Jurkat, Clone E6-1 (cell line): ENCODE measurements at places on chromosomes 2 and 18.

DNA sequence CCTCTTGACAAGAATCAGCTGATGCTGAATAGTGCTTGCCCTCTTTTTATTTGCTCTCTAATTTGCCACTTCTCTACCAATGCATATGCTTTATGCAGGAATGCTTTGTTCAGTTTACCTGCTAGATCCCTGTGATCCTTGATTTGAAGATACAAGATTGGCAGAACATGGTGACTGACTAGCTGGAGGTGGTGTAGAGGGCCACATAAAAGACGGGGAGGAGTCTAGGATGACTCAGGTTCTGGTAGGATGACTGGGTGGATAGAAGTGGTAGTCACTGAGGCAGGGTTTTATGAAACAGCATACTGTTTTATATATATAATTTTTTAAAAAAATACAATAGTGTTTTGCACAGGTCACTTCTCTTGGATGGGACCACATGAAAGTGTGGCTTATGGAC lies 6.3 kb upstream of the ADGRF3 start:
- no peak for DNase-seq

DNA sequence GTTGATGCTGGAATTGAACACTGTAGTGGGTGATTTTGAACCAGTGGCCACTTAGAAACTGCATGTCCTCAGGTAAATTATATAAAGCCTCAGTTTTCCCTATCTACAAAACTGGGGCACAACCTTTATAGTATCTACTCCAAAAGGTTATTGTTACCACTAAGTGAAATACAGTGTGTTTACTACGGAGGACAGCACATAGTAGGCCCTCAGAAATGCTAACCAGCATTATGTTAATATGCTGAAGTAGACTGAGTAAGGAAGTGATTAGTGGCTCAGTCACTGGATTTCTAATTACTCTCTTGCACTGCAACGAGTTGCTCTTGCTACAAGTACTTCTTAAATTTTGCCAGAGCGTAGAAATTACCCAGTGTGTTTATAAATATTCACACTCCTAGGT lies 139.5 kb downstream of the HAUS1 start:
- no peak for DNase-seq

DNA sequence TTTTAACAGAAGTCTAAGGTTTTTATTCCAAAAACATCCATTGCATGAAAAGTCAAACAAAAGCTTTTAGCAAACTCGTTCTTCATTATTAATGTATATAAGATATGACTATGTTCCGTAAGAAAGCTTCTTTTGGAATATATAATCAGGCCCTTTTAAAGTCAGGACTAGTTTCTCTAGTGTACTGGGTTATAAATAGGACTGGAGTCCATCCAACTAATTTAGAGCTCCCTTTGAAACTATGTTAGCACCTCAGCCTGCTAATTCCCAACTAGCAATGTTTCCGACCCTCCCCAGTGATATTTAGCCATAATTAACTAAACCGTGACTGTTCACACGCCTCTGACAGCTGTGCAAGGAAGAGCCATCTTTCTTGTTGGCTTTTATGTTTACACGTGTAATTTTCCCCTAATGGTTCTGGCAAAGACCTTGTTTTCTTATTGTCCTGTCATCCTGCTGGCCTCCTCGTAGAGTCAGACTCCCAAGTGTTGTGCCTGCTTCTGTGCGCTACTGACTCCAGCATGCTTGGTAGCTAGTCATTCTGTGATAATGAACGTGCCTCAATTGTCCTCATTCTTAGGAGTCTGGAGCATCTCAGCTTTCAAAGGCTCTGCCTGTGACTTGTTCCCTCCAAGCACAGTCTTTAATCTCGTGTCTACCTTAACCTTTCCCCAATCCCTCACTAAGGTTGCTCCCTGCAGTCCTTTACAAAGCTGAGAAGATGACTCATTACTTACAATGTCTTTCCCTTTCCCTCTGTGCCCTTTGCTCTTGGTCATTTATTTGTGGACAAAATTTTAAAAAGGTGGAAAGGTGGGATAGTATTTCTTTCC lies 172.2 kb upstream of the RASGRP3 start:
- DNase-seq = no peak

GRCh38 chr2:18833941-18834340 lies 244.6 kb upstream of the NT5C1B start:
- DNase-seq = no peak
